Anterior cingulate cortex (tissue), 58 donors: ENCODE measurements at places on chromosomes 2 and 18.

DNA sequence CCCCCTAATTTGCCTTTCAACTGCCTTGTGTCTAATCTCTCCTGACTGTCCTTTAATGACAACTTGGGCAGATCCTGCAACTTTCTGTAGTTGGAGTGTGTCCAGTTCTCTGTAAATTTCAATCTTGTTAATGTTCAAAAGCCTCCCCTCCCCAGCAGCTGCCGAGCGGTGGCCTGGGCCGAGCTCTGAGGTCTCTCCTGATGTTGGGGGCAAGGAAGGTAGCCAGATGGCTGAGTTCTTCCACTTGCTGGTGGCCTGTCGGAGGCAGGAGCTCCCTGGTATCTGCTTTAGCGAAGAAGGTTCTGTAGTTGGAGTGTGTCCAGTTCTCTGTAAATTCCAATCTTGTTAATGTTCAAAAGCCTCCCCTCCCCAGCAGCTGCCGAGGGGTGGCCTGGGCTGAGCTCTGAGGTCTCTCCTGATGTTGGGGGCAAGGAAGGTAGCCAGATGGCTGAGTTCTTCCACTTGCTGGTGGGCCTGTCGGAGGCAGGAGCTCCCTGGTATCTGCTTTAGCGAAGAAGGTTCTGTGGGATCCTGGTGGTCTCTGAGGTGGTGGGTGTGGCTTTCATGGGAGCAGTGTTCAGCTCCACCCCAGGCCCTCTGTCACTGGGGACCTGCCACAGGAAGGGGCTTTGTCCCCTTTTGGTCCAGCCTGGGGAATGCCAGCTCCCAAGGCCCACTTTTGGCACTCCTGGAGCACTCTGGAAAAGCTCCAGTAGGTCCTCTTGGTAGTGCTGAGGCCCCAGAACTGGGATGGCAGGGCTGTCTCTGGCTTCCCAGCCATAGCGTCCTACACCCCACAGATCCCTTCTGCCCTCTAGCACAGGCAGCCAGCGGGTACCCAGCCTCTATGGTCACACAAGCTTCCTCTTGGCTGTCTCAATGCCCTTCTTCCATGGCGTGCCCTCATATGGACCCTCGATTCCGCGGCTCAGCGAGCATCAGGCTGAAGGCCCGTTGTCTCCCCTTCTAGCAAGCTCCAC lies 211.9 kb downstream of the ALPK2 start:
- DNase-seq = no peak

GRCh38 chr2:24182507-24182906 lies 7.7 kb downstream of the FAM228A start:
- no peak for DNase-seq

DNA sequence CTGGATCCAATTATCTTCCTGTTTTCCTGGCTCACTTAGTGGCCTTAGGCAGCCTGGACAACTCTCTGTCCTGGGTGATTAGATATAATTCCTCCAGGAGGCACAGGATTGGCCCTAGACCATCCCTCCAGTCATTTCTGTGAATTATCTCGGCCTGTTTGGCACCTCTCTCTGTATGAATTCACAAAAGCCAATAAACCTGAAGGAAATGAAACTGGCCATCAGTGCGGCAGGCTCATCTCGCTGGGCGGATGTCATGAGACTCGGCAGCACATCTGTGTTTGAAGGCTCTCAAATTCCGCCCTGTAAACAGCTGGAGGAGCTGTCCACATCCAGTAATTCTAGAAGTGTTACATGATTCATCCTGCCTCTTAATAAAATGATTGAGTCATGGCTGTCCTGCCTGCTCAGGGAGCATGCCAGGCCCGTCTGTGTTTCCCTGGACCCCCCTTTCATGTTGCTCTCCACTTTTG lies 38.6 kb downstream of the ACOXL start:
- DNase-seq = no peak

- no peak for DNase-seq
Measured at GRCh38 chr2:76320716-76321115, 610.0 kb upstream of the GCFC2 start.

DNA sequence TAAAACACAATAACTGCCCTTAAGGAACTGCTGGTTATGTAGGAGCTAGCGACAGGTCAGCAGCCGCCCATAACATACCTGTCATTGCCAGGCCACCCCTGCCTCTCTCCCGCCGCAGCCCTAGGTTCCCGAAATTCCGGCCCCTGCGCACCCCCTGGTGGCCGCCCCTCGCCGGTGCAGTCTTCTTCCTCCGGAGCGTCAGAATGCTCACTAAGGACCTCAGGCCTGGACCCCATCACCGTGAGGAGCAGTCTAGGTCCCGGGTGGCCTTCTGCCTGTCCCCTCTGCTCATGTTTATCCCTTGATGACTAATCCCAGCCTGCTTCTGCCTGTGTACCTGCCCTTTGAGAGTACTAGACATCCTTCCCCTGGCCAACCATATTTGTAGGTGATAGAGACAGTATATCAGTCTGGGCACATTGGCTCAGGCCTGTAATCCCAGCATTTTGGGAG lies 115.7 kb upstream of the SLC1A4 start:
- peak; percentile 69 for DNase-seq

DNA sequence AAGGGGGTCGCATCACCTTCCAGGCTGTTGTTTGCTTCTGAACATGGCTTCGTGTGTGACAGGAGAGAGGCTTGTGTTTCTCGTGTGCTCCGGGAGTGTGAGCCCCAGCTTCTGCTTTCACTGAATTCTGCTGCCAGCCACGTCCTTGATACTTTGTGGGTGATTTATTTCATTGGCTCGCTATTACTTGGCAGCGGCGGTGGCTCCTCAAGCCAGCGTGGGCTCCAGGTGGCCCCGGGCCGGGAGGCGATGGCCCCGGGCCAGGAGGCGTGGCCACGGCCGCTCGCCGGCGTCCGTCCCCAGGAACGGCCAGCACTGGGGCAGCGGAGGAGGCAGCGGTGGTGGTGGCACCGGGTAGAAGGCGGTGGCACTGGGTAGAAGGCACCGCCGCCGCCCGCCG lies 63.1 kb downstream of the NAPG start:
- no peak for DNase-seq

- no peak for DNase-seq
Measured at GRCh38 chr2:119760237-119760955, 674 bp downstream of the PTPN4 start.

DNA sequence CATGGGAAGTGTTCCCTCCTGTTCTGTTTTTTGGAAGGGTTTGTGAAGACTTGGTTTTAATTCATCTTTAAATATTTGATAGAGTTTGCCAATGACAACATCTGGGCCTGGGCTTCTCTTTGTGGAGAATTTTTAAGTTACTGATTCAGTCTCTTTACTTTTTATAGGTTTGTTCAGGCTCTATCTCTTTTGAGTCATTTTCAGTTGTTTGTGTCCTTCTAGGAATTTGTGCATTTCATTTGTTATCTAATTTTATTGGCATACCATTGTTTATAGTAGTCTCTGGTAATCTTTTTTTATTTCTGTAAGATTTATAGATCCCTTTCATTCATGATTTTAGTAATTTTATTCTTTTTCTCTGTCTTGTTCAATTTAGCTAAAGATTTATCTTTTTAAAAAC lies 14.6 kb downstream of the SCLY start:
- no peak for DNase-seq

GRCh38 chr18:3458952-3459853 lies 9.2 kb downstream of the TGIF1 start:
- no peak for DNase-seq
